ENCODE measurements at places on chromosomes 12 and 14.

DNA sequence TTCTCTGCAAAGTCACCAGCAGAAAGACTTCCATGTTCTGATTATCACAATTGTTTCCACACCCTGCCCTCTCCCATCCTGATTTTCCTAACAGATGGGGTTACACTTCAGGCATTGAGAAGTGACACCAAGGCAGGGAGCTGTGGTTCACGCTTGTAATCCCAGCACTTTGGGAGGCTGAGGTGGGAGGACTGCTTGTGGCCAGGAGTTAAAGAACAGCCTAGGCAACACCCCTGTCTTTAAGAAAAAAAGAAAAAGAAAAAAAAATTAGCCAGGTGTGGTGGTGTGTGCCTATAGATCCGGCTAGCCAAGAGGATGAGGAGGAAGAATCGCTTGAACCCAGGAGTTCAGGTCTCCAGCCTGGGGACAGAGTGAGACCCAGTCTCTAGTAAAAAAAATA, 5.2 kb downstream of the PPP1CC start:
- no peak for DNase-seq

DNA sequence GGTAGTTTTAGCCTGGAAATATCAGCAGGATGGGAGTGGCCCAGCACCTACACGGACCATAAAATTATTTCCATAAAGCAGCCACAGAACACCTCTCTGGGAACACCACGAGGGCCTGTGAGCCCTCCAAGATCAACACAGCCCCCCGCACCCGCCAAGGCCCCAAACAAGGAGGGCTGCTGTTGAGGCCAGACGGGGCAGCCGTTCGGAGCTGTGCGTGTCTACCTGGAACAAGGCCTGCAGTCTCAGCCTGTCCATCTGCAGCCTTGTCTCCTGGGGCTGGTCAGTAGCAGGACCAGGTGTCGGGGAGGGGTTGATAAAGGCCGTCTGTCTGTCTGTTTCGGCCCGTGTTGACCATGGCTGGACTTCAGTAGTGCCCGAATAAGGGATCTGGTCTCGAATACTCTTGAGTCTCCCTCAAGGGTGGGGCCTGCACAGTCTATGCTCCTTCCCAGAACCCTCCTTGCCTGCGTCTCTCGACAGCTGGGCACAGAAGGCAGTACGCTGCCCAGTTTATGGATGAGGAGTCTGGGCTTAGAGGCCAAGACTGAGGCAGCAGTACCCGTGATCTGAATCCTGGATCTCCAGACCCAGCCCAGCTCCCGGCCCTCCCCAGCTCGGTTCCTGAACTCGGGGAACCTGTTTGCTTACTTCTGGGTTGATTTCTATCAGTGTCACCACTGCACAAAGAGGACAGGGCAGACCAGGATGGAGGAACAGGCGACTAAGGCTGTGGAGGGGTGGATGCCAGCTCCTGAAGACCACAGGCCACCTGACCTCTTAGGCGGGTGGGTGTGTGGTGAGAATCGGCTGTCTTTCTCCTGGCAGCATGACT, 23.1 kb upstream of the DLK1 start:
- no peak for DNase-seq

- no peak for DNase-seq
Measured at GRCh38 chr14:52031781-52032180, 37.1 kb downstream of the NID2 start.

- no peak for DNase-seq
Measured at GRCh38 chr12:2415568-2415944, 362.8 kb downstream of the CACNA1C start.

DNA sequence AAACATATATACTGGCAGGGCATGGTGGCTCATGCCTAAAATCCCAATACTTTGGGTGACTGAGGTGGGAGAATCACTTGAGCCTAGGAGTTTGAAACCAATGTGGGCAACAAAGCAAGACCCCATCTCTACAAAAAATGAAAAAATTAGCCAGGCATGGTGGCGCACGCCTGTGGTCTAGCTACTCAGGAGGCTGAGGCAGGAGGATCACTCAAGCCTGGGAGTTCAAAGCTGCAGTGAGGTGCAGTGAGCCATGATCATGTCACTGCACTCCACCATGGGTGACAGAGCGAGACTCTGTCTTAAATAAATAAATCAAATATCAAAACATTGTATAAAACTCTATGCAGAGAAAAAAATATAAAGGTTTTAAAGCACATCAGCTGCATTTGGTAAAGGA, 5.2 kb downstream of the FMNL3 start:
- DNase-seq = no peak

- no peak for DNase-seq
Measured at GRCh38 chr14:99257673-99258221, 14.2 kb downstream of the BCL11B start.

DNA sequence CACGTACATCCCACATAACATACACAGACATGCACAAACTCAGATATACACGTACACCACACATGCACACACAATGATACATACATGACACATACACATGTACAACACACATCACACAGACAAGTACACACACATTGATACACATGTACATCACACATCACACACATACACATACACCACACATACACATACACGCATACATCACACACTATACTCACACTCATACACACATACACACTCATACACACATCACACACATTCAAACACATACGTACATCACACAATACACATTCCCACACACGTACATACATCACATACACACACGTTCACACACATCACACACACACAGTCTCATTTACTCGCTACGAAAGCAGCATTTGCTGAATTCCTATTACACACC, 4.5 kb downstream of the ZNF605 start:
- no peak for DNase-seq

- no peak for DNase-seq
Measured at GRCh38 chr14:102659797-102660196, 67.3 kb downstream of the RCOR1 start.

- DNase-seq = no peak
Measured at GRCh38 chr12:48356041-48356768, 5.5 kb upstream of the ZNF641 start.

DNA sequence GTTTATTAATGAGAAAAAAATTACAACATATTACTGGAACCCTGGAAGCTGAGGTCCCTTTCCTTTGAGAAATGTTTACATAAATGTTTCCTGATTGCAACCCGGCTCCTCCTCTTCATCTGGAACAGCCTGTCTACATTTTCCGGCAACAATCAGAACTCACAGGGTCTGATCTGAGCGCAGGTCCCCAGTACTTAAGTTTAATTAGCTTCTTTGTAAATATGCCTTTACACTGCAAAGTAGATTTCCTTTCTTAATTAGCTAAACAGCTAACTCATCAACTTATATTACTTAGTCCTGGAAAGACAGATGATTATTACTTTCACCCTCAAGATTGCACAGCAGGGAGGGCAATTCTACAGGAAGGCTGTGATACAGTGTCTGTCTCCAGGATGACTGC, 213.0 kb downstream of the MON2 start:
- DNase-seq = no peak

GRCh38 chr14:105195522-105196264, 14.6 kb upstream of the NUDT14 start:
- no peak for DNase-seq

DNA sequence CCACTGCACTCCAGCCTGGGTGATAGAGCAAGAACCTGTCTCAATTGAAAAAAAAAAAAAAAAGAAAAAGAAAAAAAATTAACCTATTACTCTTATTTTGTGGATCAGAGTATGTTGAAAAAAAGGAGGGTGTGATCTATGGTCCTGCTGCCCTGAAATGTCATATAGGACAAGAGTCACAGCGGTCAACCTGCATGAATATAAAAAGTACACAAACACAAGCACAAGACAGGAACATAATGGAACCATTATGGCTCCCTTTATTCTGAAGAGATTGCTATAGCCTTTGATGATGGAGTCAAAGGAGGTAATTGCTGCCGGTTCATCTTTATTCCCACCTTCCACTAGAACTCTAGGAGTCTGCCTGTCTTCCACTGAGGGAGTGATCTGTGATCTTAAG, 96.9 kb downstream of the NTN4 start:
- no peak for DNase-seq

DNA sequence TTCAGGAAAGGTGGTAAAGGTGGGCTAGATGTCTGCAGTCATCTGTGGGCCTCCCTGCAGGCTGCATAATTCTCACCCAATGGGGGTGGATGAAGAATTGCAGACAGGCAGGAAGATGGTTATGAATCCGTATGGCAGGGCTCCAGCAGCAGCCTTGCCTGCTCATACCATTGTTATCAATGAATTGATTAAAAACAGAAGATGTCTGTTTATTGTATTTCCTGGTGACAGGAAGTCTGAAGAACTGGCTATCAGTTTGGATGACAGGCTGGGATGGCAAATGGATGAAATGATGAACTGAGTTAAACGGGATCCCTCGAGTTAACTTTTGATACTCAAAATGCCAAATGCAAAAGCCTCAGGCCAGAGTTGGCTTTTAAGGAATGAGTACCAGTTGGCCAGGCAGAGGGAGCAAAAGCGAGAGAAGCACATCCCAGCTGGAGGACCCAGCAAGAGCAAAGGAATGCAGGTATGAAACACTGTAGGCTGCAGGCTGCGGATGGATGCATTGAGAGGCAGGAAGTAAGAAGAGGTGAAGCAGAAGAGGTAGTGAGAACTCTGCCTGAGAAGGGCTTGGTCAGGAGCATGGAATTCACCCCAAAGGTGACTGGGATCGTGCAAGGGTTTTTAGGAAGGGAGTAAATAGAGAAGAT, 550.0 kb upstream of the TBX3 start:
- no peak for DNase-seq

GRCh38 chr12:19963972-19964371, 404.4 kb upstream of the PDE3A start:
- DNase-seq = no peak

DNA sequence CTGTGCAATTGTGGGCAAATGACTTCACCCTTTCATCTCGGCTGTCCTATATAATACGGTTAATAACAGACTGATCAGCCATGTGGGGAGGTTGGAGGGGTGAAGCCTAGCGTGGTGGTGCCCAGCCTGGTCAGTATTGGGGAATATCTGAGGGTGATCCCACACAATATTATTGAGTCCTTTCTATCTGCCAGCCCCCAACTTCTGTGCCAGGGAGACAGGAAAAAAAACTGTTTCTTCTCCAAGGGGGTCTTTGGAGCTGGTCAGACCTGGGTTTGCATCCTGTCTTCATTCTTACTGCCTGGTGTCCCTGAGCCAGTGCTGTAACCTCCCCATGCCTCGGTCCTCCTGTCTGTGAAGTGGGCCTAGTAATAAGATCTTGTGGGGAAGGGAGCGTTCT, 6.5 kb downstream of the CYP46A1 start:
- DNase-seq = no peak

GRCh38 chr12:107317751-107318555, 224.6 kb upstream of the CRY1 start:
- peak; percentile 71 for DNase-seq

- no peak for DNase-seq
Measured at GRCh38 chr14:99321236-99321925, 49.4 kb upstream of the BCL11B start.

DNA sequence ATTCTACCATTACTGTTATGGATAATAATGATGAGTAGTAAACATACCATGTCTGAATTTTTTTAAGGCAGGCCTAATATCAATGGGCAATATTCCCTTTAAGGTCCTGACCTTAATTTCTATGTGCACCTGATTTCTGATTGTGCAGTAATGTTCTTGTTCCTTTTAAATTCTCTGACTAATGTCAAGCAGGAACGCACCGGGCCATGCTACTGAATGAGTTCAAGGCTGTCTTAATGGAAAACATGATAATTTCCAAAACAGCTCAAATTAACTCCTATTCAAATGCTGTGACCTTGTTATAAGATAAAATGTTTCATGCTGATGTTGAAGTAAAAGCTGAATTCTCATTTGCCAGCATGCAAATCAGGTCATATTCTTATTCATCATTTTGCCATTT, 6.8 kb downstream of the TAS2R46 start:
- no peak for DNase-seq

GRCh38 chr14:93938751-93939303, 11.7 kb downstream of the FAM181A start:
- DNase-seq = no peak

DNA sequence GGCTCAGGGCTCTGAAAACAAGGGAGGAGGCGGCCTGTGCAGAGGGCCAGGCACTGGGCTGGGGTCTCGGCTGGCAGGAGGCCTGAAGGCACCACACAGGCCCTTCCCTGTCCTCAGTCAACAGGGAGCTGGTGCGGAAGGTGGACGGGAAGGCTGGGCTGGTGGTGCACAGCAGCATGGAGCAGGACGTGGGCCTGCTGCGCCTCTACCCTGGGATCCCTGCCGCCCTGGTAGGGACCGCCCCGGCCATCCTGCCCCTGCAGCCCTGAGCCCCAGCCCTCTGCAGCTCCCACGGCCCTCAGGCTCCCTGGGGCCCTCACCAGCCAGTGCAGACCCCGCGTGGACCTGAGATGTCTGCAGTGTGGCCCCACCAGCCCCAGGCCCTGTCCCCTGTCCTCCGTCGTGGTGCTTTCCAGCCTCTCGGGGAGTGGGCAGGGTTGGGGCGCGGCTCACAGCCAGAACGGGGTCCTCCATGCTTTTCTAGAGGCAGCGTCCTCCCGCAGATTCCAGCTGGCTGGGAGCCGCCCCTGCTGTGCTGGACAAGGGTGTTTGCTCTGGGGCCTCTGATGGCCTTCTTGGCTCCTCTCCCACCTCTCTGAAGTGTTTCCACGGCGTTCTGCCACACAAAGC, 18.1 kb downstream of the ASPG start:
- no peak for DNase-seq

GRCh38 chr12:80627782-80628181, 79.7 kb upstream of the MYF6 start:
- DNase-seq = no peak

GRCh38 chr14:27409944-27410343, 812.1 kb upstream of the NOVA1 start:
- no peak for DNase-seq

GRCh38 chr12:4383304-4383865, 3.9 kb upstream of the FGF23 start:
- DNase-seq = no peak

GRCh38 chr12:38662829-38663228, 242.6 kb downstream of the CPNE8 start:
- no peak for DNase-seq

GRCh38 chr14:104041430-104042104, 43.9 kb upstream of the ASPG start:
- DNase-seq = no peak

- no peak for DNase-seq
Measured at GRCh38 chr12:40515041-40515816, 177.0 kb upstream of the CNTN1 start.

DNA sequence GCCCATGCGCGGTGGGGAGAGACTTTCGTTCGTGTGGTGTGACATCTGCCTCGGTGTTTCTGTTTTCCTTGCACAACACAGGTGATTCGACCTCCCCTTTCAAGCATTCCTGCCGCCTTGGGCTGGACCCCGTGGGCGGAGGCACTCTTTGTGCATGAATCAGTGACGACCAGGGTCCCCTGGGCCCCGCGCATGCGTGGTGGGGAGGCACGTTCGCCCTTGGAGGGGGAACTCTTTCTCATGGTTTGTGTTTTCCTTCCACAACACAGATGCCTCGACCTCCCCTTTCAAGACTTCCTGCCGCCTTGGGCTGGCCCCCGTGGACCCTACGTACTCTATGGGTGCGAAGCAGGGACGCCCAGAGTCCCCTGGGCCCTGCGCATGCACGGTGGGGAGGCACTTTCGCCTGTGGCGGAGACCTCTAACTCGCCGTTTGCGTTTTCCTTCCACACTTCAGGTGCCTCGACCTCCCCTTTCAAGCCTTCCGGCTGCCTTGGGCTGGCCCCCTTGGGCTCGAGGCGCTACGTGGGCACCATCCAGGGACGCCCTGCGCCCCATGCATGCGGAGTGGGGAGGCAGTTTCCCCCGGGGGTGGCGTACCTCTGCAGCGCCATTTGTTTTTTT, 340.9 kb downstream of the ALG10 start:
- no peak for DNase-seq
